ENCODE measurements at places on chromosomes 5 and 9.
A peak's percentile ranks its signal among the peaks of the same experiment; 100 is the strongest.

DNA sequence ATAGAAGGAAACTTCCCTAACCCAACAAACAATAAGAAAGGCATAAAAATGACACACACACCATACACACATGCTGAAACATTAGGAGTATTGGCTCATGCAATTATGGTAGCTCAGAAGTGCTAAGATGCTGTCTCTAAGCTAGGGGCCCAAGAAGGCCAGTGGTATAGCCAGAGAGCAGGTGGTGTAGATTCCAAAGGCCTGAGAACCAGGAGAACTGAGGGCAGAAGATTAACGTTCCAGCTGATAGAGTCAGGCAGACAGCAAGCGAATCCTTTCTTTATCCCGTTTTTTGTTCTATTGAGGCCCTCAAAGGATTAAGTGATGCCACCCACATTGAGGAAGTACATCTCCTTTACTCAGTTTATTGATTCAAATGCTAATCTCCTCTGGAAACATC is 262.9 kb downstream of the EPB41L4A start:
- ATAC-seq, result no peak

DNA sequence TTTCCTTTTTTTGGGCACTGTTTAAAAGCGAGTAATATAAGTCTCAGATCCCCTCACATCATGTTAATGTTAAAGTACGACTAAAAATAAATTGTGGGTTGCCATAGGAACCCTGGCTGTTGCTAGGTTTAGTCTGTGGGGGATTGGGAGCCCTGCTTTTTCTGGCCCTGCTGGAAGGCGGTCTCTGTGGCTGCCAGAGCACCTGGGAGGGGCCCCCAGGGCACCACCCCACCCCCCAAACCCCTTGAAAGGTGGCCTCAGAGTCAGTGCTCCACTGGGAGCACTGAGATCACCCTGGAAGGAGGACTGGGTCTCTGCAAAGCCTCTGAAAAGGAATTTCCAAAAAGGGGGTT is 66.2 kb upstream of the NEURL1B start:
- no peak for ATAC-seq

DNA sequence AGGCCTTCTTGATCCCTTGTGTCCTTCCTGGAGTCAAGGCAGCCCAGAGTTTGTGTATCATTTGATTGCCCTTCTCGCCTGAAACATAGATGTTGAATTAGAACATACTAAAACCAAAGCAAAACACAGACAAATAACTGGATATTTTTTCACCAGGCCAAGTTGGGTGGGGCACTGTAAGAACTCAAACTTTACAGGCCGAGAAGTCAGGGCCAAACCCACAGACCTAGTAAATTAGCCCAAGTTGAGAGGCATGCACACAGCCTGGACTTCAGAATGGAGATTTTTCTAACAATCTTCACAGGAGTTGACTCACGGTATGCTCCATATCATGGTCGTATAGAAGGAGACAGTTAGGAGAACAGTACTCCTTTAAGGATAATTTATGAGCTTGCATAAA is 121.7 kb downstream of the PIK3R1 start:
- ATAC-seq, result no peak

DNA sequence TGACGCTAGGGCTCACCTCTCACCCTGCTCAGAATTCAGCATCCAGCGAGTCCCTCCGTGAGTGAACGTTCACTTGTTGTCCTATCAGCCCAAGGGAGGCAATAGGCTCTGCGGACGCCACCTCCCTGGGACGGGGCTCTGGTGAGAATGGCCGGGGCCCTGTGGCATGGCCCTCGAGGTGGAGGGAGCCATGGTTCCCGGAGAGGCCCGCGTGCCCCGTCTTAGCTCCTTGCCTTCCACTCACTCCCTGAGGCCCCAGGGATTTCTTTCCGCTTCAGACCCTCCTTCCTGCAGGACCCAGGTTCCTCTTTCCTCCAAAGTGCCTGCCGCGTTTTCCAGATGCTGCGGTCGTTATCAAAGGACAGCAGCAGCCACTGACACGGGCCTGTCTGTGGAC is 21.5 kb downstream of the EXOC3 start:
- ATAC-seq, result peak; percentile 2

- ATAC-seq, result no peak
Measured at GRCh38 chr5:164868761-164869160, 1363.3 kb downstream of the MAT2B start.

Data from stimulated activated memory B cell treated with anti-CD40 and anti-IgM and Interleukin-4, amounts not matched to agents 10 μg/mL and 1 μg/mL and 100 μg/mL, for 72 hours (primary cell).